Spleen (tissue), 13 donors: ENCODE measurements at places on chromosomes 11 and 22.

- peaks cover 18% of the 10 kb centered on the region for H3K4me1 ChIP-seq
- H3K36me3 ChIP-seq = no peaks in the 10 kb centered on the region
- no peaks in the 10 kb centered on the region for H3K27me3 ChIP-seq
- H3K27ac ChIP-seq = no peak overlapping the region
These were observed 3.4 kb upstream of the APLP2 start for GRCh38 chr11:130066338-130066737.

- no peak overlapping the region for H3K4me3 ChIP-seq
- H3K4me1 ChIP-seq = peaks cover 16% of the 10 kb centered on the region
These were observed 9.9 kb downstream of the NAP1L4 start for GRCh38 chr11:2982214-2982613.

DNA sequence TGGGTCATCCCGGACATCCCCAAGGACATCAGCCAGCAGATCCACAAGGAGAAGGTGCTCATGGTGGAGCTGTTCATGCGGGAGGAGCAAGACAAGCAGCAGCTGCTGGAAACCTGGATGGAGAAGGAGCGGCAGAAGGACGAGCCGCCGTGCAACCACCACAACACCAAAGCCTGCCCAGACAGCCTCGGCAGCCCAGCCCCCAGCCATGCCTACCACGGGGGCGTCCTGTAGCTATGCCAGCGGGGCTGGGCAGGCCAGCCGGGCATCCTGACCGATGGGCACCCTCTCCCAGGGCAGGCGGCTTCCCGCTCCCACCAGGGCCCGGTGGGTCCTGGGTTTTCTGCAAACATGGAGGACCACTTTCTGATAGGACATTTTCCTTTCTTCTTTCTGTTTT, 15.3 kb upstream of the FADD start:
- no peak overlapping the region for H3K4me3 ChIP-seq
- no peaks in the 10 kb centered on the region for H3K27me3 ChIP-seq
- no peak overlapping the region for H3K27ac ChIP-seq
- no peak for DNase-seq
- no peaks in the 10 kb centered on the region for H3K36me3 ChIP-seq
- H3K4me1 ChIP-seq = no peaks in the 10 kb centered on the region

GRCh38 chr22:32557925-32558324, 83.3 kb downstream of the FBXO7 start:
- no peaks in the 10 kb centered on the region for H3K36me3 ChIP-seq
- H3K27me3 ChIP-seq = no peaks in the 10 kb centered on the region
- H3K27ac ChIP-seq = peak overlapping the region; percentile 26
- H3K4me3 ChIP-seq = no peak overlapping the region
- no peaks in the 10 kb centered on the region for H3K4me1 ChIP-seq

- H3K27me3 ChIP-seq = peaks cover 34% of the 10 kb centered on the region
- H3K36me3 ChIP-seq = no peaks in the 10 kb centered on the region
These were observed 3.9 kb upstream of the E2F8 start for GRCh38 chr11:19244621-19245020.

GRCh38 chr11:73246303-73246702, 25.8 kb upstream of the P2RY6 start:
- H3K4me1 ChIP-seq = peaks cover 49% of the 10 kb centered on the region
- H3K27me3 ChIP-seq = no peaks in the 10 kb centered on the region
- DNase-seq = no peak
- no peaks in the 10 kb centered on the region for H3K36me3 ChIP-seq

DNA sequence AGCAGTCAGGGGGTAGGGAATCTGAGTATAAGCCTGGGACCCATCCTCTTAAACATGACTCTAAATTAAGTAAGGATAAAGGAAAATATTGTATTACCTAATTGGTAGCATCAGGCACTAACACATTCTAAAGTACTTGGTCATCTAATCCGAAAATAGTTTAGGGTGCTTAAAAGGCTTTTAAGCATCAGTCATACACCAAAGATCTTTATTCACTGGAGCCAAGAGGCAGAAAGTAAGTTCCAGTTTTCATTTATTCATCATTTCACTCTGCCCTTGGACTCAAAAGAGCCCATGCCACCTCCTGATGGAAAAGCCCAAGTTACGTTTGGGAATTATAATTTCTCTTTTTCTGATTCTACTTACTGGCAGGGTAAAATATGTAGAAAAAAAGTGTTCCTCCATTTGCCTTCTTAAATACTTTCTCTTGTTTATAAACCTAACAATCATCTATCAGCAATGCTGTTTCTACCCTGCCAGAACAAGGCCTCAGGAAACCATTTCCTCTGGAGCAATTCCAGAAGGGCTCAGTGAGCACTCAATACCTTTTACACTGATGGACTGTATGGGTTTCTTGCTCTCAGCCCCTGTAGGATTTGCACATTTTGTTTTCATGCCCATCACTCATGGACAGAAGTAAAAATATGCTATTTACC, 120.1 kb upstream of the SLC5A12 start:
- no peaks in the 10 kb centered on the region for H3K36me3 ChIP-seq
- no peaks in the 10 kb centered on the region for H3K4me1 ChIP-seq
- H3K27ac ChIP-seq = no peak overlapping the region
- H3K27me3 ChIP-seq = no peaks in the 10 kb centered on the region
- no peak for DNase-seq
- H3K4me3 ChIP-seq = no peak overlapping the region

DNA sequence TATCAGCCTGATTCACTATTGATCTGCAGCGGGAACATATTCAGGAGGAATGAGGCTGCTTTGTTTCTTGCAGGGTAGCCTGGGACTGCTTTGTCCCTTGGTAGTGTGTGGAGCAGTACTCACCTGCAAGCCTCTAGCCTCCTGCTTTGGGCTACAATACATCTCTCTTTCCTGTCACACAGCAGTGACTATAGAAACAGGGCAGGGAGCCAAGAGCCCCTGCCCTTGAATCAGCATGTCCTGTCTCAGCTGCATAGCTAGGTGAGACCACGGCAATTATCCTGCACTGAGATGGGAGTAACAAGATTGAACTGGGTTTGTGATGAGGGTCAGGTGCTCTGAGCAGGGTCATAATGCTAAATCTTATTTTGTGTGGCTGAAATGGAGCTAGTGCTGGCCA, 191.9 kb downstream of the NELL1 start:
- H3K27ac ChIP-seq = no peak overlapping the region
- H3K27me3 ChIP-seq = no peaks in the 10 kb centered on the region
- H3K4me3 ChIP-seq = no peak overlapping the region

DNA sequence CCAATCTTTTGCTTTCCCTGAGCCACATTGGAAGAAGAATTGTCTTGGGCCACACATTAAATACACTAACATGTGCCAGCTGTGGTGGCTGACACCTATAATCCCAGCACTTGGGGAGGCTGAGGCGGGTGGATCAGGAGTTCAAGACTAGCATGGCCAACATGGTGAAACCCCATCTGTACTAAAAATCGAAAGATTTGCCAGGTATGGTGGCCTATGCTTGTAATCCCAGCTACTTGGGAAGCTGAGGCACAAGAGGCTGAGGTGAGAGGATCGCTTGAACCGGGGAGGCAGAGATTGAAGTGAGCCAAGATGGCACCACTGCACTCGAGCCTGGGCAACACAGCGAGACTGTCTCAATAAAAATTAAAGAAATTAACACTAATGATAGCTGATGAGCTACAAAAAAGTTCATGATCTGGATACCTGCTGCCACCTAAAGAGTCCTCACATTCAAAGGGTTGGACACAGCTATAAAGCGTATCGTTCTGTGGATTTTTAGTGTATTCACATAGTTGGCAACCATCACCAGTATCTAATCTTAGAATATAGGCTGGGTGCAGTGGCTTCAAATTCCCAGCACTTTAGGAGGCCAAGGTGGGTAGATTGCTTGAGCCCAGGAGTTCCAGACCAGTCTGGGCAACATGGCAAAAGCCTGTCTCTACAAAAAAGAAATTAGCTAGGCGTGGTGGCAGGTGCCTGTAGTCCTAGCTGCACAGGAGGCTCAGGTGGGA, 3.4 kb upstream of the LDHC start:
- H3K4me1 ChIP-seq = no peaks in the 10 kb centered on the region
- no peak overlapping the region for H3K27ac ChIP-seq
- H3K27me3 ChIP-seq = no peaks in the 10 kb centered on the region
- peaks cover 55% of the 10 kb centered on the region for H3K36me3 ChIP-seq
- DNase-seq = no peak

GRCh38 chr11:134512061-134512460, 100.0 kb upstream of the B3GAT1 start:
- no peak for DNase-seq
- no peaks in the 10 kb centered on the region for H3K36me3 ChIP-seq
- no peaks in the 10 kb centered on the region for H3K27me3 ChIP-seq
- H3K4me3 ChIP-seq = no peak overlapping the region
